Esophagus squamous epithelium (tissue), 5 donors: ENCODE measurements at places on chromosomes 11 and 22.

DNA sequence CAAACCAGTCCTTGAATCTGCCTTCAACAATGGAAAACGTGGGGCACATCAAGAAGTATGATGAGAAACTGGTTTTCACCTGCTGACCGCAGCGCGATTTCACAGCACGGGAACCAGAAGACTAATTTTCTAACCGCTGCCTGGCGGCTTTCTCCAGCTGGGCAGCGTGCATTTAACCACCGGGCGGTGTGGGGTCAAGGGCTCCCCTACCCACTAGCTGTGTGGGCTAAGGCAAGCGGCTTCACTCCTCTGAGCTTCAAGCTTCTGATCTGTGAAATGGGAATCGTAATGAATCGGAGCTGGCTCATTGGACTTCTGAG lies 4.2 kb downstream of the SHANK2 start:
- no peak overlapping the region for H3K4me3 ChIP-seq
- no peaks in the 10 kb centered on the region for H3K27me3 ChIP-seq
- no peak overlapping the region for H3K27ac ChIP-seq
- no peaks in the 10 kb centered on the region for H3K36me3 ChIP-seq
- H3K4me1 ChIP-seq: peaks cover 20% of the 10 kb centered on the region
- no peak for DNase-seq

DNA sequence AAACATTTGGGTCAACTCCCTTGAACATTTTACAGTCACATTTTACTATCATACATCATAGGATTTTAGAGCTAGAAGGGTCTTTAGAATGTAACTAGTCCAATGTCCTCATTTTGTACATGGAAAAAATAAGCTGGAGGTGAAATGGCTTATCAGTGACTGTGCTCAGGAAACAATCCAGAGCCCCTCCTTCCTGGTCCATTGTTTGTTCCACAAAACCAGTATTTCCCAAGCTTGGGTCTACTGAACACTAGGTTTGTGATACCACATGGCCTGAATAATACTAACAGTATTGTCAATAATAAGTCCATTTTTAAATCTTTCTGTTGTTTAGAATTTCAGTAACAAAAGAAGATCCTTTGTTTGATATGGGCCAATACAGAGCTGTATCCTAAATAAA lies 27.1 kb downstream of the PDGFD start:
- no peaks in the 10 kb centered on the region for H3K27me3 ChIP-seq
- DNase-seq: no peak
- H3K27ac ChIP-seq: no peak overlapping the region

- DNase-seq: no peak
- no peaks in the 10 kb centered on the region for H3K36me3 ChIP-seq
- H3K27me3 ChIP-seq: no peaks in the 10 kb centered on the region
- no peak overlapping the region for H3K27ac ChIP-seq
- H3K4me3 ChIP-seq: no peak overlapping the region
- H3K4me1 ChIP-seq: no peaks in the 10 kb centered on the region
Observed at GRCh38 chr11:79285756-79286155, 155.1 kb downstream of the TENM4 start.

- no peak overlapping the region for H3K4me3 ChIP-seq
- H3K36me3 ChIP-seq: no peaks in the 10 kb centered on the region
- DNase-seq: no peak
- H3K27ac ChIP-seq: no peak overlapping the region
Observed at GRCh38 chr11:105004021-105004420, 18.9 kb downstream of the CASP5 start.

DNA sequence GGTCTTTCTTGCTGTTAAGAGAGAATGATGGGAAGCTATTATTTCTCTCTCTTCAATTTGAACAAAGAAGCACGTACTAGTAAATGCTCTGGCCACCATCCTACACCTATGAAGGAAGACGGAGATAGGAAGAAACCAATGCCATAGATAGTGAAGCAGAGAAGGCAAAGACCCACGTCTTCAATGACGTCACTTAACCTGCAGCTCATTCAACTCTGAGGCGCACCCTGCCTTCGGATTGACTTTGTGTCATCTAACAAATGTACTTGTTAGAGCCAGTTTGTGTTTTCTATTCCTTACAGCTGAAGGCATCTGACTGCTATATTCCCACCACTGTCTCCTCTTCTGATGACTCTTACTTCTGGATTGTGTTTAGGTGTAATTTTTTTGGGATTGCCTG lies 332.5 kb upstream of the DDI1 start:
- no peak overlapping the region for H3K27ac ChIP-seq
- no peak overlapping the region for H3K4me3 ChIP-seq
- H3K27me3 ChIP-seq: no peaks in the 10 kb centered on the region
- H3K36me3 ChIP-seq: no peaks in the 10 kb centered on the region
- DNase-seq: no peak
- peaks cover 6% of the 10 kb centered on the region for H3K4me1 ChIP-seq

DNA sequence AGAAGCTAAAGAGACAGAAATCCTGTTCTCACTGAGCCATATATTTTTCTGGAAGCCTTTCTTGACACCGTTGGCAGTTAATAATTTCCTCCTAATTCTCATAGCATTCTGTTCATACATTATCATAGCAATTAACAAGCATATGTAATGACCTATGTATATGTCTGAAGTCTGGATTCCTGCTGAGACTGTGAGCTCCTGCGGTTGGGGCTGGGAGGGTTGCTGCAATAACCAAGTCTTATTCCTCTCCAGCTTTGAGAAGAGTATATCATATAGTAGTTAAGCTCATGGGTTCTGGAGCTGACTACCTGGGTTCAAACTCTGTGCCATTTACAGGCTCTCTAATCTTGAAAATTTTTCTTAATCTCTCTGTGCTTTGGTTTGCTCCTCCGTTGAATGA lies 175.2 kb downstream of the MAML2 start:
- H3K27me3 ChIP-seq: no peaks in the 10 kb centered on the region
- no peak overlapping the region for H3K27ac ChIP-seq
- no peaks in the 10 kb centered on the region for H3K36me3 ChIP-seq
- no peak overlapping the region for H3K4me3 ChIP-seq
- DNase-seq: no peak

- no peaks in the 10 kb centered on the region for H3K4me1 ChIP-seq
- H3K4me3 ChIP-seq: no peak overlapping the region
- H3K27ac ChIP-seq: no peak overlapping the region
- no peaks in the 10 kb centered on the region for H3K27me3 ChIP-seq
Observed at GRCh38 chr11:86447763-86448480, 73.2 kb downstream of the CCDC81 start.

DNA sequence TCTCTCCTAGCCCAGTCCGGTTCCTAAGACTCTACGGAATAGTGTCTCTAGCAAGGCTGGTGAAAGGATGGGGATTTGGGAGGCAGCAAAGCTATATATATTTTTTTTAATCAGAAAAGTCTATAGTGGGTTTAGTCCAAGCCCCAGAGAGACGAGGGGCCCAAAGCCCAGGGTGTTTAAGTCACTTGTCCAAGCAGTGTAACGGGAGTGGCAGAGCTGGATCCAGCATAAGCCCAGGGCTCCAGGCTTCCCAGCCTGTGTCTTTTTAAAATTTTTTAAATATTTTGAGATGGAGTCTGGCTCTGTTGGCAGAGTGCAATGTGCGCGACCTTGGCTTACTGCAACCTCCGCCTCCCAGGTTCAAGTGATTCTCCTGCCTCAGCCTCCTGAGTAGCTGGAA lies 6.8 kb downstream of the GRIK4 start:
- DNase-seq: no peak
- H3K36me3 ChIP-seq: no peaks in the 10 kb centered on the region
- no peak overlapping the region for H3K4me3 ChIP-seq

DNA sequence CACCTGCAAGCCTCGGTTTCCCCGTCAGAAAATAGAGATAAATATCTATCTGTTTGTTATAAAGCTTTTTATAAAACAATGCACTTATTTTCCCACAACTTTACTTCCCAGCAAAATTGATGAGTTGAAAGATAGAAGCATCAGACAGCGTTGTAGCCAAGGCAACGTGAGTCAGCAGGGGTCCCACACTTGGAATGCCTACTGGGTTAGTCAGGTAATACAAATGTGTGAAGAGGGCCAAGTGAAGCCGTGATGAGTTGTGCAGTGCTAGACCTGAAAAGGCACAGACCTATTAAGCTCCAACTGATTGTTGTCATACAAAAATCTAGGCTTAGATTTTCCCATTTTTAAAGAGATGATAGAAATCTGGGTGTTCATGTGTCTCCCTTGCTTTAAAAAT lies 118.7 kb downstream of the PGR start:
- H3K27ac ChIP-seq: no peak overlapping the region
- no peaks in the 10 kb centered on the region for H3K27me3 ChIP-seq
- H3K4me3 ChIP-seq: no peak overlapping the region
- no peak for DNase-seq
- no peaks in the 10 kb centered on the region for H3K36me3 ChIP-seq
- H3K4me1 ChIP-seq: no peaks in the 10 kb centered on the region

DNA sequence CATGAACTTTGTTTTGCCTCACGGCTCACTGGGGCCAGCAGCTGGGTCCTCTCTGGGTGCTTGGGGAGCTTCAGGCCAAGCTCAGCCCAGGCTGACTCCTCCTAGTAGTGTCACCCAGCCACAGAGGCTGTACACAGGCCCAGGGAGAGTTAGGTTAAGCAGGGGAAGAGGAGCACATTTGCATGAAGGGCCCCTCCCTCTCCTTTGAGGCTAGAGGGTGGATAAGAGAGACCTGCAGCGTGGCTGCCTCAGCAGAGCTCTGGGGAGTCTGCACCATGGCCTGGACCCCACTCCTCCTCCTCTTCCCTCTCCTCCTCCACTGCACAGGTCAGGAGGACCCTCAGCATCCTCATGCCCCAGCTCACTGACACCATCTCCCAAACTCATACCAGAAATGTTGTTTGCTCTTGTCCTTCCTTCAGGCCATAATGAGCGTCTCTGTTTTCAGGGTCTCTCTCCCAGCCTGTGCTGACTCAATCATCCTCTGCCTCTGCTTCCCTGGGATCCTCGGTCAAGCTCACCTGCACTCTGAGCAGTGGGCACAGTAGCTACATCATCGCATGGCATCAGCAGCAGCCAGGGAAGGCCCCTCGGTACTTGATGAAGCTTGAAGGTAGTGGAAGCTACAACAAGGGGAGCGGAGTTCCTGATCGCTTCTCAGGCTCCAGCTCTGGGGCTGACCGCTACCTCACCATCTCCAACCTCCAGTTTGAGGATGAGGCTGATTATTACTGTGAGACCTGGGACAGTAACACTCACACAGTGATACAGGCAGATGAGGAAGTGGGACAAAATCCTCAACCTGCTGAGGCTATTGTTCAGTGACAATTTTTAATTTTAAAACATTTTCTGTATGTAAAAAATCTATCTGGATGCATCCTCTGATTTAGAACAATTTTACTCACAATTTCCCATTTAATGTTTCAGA lies 82.4 kb upstream of the VPREB1 start:
- DNase-seq: no peak
- H3K27ac ChIP-seq: no peak overlapping the region

GRCh38 chr22:42829302-42829701 lies 27.8 kb downstream of the ARFGAP3 start:
- H3K4me1 ChIP-seq: no peaks in the 10 kb centered on the region
- H3K36me3 ChIP-seq: peaks cover 21% of the 10 kb centered on the region
- no peak overlapping the region for H3K4me3 ChIP-seq
- no peak for DNase-seq

GRCh38 chr11:96706761-96707160 lies 316.9 kb downstream of the JRKL start:
- no peak overlapping the region for H3K27ac ChIP-seq
- no peaks in the 10 kb centered on the region for H3K4me1 ChIP-seq
- no peak for DNase-seq

GRCh38 chr11:24861440-24861839 lies 364.6 kb downstream of the LUZP2 start:
- no peak overlapping the region for H3K4me3 ChIP-seq
- H3K27me3 ChIP-seq: no peaks in the 10 kb centered on the region
- no peak for DNase-seq
- H3K4me1 ChIP-seq: no peaks in the 10 kb centered on the region

- H3K36me3 ChIP-seq: no peaks in the 10 kb centered on the region
- H3K27me3 ChIP-seq: no peaks in the 10 kb centered on the region
- no peak overlapping the region for H3K27ac ChIP-seq
Observed at GRCh38 chr11:66866511-66866986, 9.7 kb downstream of the LRFN4 start.

- no peak for DNase-seq
- H3K4me3 ChIP-seq: no peak overlapping the region
- H3K27me3 ChIP-seq: no peaks in the 10 kb centered on the region
- no peak overlapping the region for H3K27ac ChIP-seq
- H3K4me1 ChIP-seq: no peaks in the 10 kb centered on the region
Observed at GRCh38 chr11:901452-902061, 9.1 kb downstream of the CHID1 start.

DNA sequence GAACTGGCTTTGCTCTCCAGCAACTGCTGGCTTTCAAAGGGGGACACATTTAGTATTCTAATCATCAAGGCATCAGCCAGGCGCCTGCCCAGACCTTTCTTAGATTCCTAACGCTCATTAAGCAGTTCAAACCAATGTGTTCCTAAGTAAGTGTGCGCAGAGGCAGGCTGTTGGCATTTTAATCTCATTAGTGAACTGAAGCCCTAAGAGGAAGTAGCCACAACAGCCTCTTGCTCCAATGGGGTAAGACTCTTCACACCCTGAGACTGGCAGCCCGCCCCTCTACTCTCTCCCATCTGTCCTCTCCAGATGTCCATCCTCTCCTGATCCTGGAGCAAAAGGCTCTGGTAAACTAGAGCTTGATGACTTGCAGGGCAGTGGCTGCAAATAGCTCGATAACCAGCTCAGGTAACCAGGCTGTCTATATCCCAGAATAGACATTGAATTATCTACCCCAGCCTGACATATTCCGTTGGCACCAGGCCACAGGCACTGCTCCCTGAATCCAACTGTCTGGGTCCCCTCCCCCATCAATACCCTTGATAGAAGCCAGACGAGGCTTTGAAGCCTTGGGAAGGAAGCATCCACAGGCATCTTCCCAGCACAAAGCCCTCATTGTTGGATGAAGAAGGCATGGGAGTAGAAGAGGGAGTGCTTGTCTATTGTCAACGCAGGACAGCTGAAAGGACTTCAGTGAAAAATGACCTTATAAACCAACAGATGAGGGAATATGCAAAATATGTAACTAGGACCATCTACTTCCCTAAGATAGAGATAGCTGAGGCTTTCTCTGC lies 321.1 kb downstream of the TENM4 start:
- no peaks in the 10 kb centered on the region for H3K27me3 ChIP-seq
- H3K36me3 ChIP-seq: no peaks in the 10 kb centered on the region
- no peak overlapping the region for H3K4me3 ChIP-seq
- peaks cover 7% of the 10 kb centered on the region for H3K4me1 ChIP-seq

DNA sequence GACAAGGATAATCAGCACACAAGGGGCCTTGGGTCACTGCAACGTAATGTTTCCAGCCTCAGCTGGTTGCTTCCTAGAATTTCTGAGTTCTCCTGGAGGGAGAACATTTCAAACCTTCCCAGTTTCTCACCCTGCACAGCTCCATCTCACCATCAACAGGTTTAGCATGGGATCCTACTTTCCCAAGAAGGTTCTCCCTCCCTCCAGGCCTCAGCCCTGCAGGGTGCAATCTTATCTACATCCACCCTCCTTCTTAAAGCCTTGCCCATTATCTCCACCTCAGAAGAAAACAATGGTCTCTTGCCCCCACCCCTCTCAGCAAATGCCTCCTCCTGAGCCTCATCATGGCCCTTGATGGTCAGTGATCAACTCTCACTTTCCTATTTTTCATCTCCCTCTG lies 23.6 kb downstream of the CADM1 start:
- H3K36me3 ChIP-seq: no peaks in the 10 kb centered on the region
- DNase-seq: no peak
- H3K27ac ChIP-seq: no peak overlapping the region

GRCh38 chr11:121257976-121258375 lies 34.6 kb upstream of the SC5D start:
- H3K27me3 ChIP-seq: no peaks in the 10 kb centered on the region
- H3K27ac ChIP-seq: peak overlapping the region; percentile 15
- H3K4me1 ChIP-seq: no peaks in the 10 kb centered on the region
- DNase-seq: no peak
- no peak overlapping the region for H3K4me3 ChIP-seq

GRCh38 chr11:127804747-127805400 lies 782.5 kb downstream of the ETS1 start:
- no peaks in the 10 kb centered on the region for H3K27me3 ChIP-seq
- H3K4me1 ChIP-seq: no peaks in the 10 kb centered on the region
- H3K36me3 ChIP-seq: no peaks in the 10 kb centered on the region
- H3K27ac ChIP-seq: no peak overlapping the region
- H3K4me3 ChIP-seq: no peak overlapping the region
